ENCODE measurements at places on chromosomes 12 and 14.

DNA sequence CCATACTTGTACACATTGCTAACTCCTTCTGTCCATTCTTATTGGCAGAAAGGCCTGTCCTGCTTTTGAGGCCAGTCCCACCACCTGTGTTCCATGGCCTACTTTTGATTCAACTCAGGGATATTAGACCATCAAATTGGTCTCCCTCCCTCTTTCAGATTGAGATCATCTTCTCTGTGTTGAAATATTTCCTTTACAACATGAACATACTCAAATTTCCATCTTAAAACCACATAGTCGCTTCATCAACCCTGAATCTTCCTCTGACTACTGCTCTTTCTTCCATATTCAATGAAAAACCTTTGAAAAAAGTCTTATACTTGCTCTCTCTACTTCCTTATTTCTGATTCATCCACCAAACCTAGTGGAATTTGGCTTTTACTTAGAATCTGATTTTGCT is 34.9 kb downstream of the TRMT5 start:
- no peak for DNase-seq

GRCh38 chr14:96826818-96827217 is 29.6 kb downstream of the VRK1 start:
- no peak for DNase-seq

DNA sequence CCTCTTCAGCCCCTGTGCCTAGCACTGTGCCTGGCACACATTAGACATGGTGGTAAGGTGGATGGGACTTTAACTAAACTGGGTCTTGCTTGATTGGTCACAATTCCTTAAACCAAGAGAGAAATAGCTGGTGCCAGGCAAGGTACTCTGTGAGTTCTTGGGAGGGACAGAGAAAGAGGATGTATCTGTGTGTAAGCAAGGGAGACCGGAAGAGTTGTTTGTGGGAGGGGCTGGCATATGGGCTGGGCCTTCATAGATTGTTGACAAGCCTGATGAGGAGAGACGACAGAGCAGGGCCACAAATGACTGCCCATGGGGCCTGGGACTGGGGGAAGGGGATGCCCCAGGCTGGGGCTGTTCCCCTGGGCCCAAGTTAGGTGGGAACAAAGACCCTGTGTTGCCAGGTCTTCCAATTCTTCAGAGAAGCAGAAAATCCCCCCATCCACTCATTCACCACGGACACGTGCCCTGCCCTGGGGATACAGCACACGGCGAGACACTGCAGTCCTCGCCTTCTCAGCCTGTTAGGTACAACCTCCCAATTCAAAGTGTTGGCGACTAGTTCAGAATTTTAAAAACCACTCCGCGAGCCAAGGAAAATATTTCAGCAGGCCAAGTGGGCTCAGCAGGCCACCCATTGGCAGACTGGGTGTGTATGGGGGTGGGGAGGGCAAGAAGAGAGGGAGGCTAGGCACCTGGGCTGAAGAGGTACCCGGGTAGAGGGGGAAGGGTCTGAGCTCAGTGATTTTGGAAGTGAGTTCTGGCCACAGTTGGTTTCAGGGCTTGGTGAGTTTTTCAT is 11.4 kb upstream of the CYP46A1 start:
- no peak for DNase-seq

- no peak for DNase-seq
Measured at GRCh38 chr12:42704340-42704739, 114.8 kb upstream of the PRICKLE1 start.

- no peak for DNase-seq
Measured at GRCh38 chr14:104878582-104878981, 13.5 kb downstream of the CEP170B start.

- DNase-seq = no peak
Measured at GRCh38 chr12:45893240-45893639, 97.1 kb downstream of the SCAF11 start.

DNA sequence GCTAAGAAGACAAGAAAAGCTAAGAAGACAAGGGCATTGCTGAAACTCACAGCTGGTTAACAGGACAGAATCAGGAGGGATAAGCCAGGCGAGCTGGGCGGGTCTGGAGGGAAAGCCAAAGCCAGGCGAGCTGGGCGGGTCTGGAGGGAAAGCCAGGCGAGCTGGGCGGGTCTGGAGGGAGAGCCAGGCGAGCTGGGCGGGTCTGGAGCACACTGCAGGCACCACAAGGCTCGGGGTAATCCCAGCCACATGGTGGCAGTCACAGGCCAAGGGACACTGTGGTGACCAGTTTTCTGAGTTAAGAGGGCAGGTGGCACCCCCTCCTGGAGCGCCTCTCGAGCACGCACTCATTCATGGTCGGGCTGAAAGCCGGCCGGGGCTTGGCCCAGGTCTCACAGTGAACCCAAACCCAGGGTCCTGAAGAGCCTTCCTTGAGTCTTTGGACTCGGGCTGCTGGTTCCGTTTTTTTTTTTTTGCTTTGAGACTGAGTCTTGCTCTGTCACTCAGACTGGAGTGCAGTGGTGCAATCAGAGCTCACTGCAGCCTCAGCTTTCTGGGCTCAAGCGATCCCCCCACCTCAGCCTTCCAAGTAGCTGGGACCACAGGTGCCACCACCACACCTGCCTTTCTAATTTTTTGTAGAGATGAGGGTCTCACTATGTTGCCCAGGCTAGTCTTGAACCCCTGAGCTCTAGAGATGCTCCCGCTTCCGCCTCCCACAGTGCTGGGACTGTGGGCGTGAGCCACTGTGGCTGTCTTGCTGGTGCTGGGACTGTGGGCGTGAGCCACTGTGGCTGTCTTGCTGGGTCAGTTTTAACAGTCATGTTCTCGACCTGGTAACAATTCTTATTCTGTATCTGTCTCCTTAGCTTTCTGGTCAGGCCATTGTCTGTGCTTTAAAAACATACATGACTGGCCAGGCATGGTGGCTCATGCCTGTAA is 40.2 kb downstream of the HSP90AA1 start:
- DNase-seq = no peak

GRCh38 chr14:26828741-26829140 is 230.9 kb upstream of the NOVA1 start:
- no peak for DNase-seq

DNA sequence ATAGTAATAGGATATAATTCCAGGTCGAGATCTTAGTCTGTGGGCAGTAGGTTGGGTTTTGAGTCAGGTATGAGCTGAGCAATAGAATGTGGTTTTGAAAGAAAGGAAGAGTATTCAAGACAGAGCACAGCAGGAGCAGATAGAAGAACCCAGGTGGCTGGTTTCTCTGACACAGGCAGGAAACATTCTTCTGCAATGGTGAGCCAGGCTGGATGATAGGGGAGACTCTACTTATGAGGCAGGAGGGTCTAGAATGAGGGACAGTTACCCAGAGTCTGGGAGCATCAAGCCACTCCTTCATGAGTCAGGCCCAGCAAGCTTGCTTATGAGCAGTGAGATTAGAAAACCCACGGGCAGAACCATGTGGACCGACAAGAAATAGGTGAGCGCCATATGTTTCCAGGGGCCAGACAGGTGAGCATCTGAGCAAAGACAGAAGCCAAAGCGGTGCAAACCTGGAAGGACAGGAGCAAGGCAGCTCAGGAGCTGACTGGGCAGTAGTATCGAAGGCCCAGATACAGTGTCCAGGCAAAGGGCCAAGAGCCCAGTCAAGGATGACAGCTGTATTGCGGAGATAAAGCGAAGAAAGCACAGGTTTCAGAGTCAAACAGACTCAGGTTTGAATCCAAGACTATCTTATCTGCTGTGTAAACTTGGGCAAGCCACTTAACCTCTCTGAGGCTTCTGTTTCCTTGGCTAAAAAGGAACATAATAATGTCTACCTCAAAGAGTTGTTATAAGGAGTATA is 22.5 kb upstream of the PCNX1 start:
- no peak for DNase-seq

All from stimulated activated CD8-positive, alpha-beta memory T cell treated with anti-CD3 and anti-CD28 coated beads, Interleukin-15, amount 100 ng/mL, for 48 hours (primary cell).